ENCODE measurements at places on chromosomes 1 and 21.

DNA sequence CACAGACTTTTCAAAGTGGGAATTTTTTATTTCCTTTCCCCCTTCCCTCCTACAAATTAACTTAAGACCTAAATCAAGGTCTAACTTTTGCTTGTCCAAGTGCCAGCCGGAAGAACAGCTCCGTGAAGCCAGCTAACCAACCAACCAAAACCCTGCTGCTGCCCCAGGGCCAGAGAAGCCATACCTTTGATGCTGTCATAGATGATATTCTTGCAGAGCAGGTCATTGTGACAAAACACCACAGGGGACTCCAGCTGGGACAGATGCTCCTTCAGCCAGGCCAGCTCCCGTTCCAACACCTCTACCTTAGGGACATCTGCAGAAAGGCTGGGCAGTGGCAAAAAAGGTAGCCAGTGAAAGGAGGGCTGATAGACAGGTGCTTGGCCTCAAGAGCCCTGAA is 10.7 kb downstream of the ETNK2 start:
- no peak for DNase-seq

- no peak for DNase-seq
Observed at GRCh38 chr1:24096009-24096738, 15.8 kb downstream of the MYOM3 start.

- DNase-seq: no peak
Observed at GRCh38 chr1:205014783-205015182, 28.2 kb upstream of the CNTN2 start.

DNA sequence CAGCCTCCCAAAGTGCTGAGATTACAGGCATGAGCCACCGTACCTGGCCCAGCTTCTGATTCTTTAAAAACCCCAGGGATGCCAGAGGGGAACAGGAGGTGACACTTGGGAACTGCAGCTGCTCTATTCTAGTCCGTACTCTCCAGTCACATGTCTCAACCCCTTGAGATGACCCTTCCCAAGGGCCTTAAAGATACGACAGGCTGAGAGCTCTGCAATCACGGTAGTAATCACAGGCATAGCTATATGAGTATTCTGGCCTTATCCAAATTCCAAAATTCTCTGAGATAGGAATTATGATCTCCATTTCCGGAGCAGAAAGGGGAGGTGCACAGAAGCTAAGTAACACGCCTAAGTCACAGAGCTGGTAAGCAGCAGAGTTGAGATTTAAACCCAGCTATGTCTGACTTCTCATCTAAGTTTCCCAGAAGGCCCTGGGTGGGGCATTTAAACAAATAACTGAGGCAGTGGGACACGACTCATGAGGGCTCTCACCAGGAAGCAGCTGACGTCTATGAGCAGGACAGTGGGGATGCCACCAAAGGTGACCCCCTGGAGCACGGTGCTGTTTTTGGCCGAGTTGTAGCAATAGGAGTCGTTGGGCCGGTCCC is 5.2 kb downstream of the TMEM63A start:
- no peak for DNase-seq

DNA sequence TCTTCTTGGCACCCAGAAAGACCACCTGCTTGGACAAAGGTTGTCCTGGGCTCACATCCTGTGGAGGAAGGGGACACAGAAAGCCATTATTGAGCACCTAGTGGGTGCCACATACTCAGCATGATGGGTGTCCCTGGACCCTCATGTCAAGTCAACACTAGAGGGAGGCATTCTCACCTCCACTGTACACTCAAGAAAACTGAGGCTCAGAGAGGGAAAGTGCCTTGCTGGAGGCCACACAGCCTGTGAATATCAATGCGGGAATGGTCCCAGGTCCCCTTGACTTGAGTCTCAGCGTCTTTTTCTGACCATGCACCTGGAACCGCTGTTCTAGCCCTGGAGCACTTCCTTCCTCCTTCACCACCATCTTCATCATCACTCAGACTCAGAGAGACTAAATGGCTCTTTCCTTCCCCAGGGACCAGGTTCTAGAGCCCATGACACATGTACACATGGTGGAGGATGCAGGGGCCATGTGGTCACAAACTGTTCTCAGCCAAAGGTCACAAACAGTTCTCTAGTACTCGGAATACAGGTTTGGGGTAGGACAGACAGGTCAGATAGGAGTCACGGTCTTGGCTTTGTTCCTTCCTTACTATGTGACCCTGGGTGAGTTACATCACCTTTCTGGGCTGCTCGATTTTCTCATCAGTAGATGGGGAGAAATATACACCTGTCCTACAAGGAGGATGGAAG is 89.2 kb upstream of the WNT4 start:
- no peak for DNase-seq

DNA sequence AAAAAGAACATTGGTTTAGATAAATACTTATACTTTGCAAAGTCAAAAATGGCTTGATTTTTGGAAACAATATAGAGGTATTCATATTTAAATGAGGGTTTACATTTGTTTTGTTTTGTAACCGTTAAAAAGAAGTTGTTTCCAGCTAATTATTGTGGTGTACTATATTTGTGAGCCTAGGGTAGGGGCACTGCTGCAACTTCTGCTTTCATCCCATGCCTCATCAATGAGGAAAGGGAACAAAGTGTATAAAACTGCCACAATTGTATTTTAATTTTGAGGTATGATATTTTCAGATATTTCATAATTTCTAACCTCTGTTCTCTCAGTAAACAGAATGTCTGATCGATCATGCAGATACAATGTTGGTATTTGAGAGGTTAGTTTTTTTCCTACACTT is 65.3 kb upstream of the SAMD13 start:
- no peak for DNase-seq
